Activated naive CD4-positive, alpha-beta T cell treated with Interleukin-2 at 50 U/mL for 16 hours (primary cell): ENCODE measurements at places on chromosomes 12 and 14.

DNA sequence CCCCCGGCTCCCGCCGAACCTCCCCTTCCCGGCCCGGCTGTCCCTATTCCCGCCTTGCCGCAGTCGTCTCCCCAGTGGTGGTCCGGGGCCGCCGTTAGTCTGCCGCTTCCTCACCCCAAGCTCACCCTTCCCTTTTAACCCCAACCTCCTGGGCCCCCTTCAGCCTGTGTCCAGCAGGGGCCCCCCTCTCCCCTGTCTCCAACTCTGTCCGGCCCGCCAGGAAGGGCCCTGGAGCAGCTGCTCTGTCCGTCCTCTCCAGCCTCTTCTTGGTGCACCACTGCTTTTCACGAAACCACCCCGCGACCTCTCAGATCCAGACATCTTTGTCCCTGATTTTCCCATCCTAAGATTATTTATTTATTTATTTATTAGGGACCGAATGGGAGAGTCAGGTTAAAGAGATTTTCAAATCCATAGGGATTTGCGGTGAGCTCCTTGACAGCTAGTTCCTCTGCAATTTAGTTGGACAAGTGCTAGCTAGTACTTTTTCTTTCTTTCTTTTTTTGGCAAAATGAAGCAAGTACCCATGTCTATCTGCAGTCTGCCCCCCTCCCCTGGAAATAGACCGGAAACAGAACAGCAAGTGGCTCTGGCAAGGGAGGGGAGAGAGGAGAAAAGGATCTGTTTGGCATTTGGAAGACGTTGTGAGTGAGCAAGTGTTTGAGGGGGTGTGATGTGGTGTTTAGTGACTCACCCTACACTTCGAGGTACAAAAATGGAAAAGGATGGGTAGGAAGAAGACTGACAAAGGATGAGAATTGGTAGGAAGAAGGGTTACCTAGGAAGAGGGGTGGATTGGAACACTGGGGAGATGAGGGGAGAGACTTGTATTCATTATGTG lies 632 bp downstream of the UBR7 start:
- no peak for DNase-seq

GRCh38 chr12:52903855-52904508 lies 894 bp downstream of the KRT8 start:
- peak; percentile 17 for DNase-seq

GRCh38 chr14:99741227-99741976 lies 51.8 kb upstream of the EML1 start:
- no peak for DNase-seq

DNA sequence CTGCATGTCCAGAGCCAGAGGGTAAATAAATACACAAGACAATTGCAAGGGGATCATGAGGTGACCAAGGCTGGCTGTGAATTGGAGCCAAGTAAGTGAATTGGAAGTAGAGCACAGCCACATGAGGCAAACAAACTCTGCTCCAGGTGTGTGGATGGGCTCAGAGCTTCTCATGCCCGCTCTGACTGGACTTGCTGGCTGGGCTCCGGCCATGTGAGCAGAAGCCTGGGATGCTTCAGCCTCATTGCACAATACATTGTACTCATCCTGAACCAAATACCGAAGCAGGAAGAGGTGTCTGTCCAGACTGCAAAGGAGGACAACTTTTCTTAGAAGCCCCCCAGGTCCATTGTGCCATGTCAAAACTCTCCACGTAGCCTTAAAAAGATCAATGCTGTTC lies 193.0 kb downstream of the TTC8 start:
- DNase-seq: no peak

- no peak for DNase-seq
Measured at GRCh38 chr12:107418981-107419380, 266.6 kb upstream of the PWP1 start.

- DNase-seq: no peak
Measured at GRCh38 chr12:52120951-52121823, 41.7 kb downstream of the SMIM41 start.

GRCh38 chr14:90546767-90547166 lies 149.9 kb downstream of the CALM1 start:
- DNase-seq: no peak

- DNase-seq: no peak
Measured at GRCh38 chr14:102013669-102014200, 49.4 kb downstream of the DYNC1H1 start.

GRCh38 chr12:14111230-14111865 lies 129.9 kb upstream of the GRIN2B start:
- no peak for DNase-seq

GRCh38 chr12:103745962-103746361 lies 95.1 kb downstream of the NT5DC3 start:
- DNase-seq: no peak

DNA sequence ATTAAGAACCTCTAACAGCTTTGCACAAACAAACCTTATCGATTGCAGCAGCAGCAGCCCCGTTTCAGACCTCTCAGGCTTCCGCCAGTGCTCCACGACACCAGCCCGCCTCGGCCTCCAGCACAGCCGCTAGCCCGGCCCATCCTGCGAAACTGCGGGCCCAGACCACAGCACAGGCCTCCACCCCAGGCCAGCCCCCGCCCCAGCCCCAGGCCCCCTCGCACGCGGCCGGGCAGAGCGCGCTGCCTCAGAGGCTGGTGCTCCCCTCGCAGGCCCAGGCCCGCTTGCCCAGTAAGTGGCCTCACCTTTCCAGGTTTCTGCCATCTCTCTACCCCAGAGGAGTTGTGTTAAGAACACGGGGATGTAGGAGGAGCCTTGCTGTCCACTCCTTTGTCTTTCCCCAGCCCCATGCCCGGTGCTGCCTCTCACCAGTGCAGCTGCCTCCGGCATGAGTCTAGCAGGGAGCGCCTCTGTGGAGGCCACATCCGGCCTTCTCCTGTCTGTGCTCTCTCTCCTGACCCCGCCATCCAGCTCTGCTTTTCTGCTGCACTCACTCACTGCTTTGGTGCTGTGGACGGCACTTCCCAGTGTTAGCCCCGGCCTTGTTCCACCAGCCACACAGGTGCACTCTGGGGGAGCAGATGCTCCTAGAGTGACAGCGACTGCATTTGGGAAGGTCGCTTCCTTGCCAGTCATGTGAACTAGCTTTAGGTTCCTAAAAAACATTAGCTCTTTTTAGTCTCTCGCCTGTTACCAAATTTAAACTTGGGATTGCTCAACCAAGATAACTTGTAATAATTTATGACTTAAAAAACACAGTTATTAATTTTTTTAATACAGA lies 71.5 kb downstream of the EP400 start:
- no peak for DNase-seq

DNA sequence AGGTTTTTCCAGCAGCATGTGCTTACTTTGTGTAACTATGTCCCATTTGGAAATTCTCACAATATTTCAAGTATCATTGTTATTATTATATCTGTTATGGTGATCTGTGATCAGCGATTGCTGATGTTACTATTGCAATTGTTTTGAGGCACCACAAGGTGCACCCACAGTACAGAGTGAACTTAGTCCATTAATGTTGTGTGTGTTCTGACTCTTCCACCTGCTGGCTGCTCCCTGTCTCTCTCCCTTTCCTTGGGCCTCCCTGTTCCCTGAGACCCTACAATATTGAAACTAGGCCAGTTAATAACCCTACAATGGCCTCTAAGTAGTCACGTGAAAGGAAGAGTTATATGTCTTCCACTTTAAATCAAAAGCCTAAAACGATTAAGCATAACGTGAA lies 153.9 kb downstream of the PIK3C2G start:
- DNase-seq: no peak

GRCh38 chr12:95740751-95741150 lies 49.8 kb downstream of the NTN4 start:
- no peak for DNase-seq

- DNase-seq: no peak
Measured at GRCh38 chr12:114404083-114404925, 1.6 kb downstream of the TBX5 start.

- DNase-seq: no peak
Measured at GRCh38 chr14:96944297-96944696, 147.1 kb downstream of the VRK1 start.

- peak; percentile 77 for DNase-seq
Measured at GRCh38 chr14:106790189-106791036, 1264.0 kb downstream of the TMEM121 start.

GRCh38 chr12:32671930-32672780 lies 6.9 kb upstream of the DNM1L start:
- DNase-seq: no peak

DNA sequence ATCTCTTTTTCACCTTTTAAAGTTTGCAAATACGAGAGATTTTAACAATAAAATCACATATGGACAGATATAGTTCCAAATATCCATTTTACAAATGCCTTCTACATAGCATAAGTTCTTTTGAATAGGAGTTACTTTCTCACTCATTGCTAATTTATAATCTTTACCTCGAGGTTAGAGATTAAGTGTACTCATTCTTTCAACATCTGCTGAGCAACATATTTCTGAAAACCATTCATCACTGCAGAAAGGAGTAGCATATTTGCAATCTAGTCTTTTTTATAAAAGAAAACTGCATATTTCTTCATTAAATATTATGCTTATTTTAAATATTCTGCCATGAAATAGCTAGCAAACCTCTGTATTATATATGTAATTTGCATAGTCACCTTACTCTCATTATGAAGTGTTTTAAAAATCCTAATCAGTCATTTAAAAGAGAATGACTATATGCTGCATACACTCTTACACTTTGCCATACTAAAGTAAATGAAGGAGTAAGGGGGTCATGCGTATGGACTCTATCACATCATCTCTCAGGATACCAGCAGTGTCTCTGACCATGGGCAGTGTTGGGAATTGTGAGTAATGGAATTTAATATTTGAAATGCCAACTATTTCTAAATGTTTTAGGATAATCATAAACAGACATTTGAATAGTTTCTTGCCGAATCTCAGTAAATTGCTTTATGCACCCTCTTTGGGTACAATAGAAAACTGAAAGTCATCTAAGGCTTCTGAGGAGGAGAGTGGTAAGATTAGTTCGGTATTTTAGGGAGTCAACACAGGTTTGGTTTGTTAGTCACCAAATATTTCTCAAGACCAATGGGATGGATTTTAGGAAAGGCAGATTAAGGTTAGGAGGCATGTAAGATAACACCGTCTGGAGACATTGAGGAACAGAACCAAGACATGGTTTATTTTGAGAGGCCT lies 524.8 kb upstream of the ATP2B1 start:
- no peak for DNase-seq

DNA sequence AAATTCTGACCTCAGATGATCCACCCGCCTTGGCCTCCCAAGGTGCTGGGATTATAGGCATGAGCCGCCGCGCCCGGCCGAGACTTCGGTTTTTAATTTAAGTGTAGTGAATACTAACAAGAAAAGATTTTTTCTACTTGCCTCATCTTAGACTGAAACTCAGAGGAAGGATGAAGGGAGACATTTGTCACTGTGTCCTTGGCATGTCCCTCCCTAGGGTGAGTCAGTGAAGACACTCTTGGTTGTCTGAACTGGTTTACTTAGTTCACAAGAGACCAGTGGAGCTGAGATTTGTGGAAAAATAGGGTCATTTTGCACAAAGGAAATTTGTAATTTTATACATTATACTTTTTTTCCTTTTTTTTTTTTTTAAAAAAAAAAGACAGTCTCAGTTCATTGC lies 13.5 kb downstream of the C12orf71 start:
- DNase-seq: no peak

- DNase-seq: no peak
Measured at GRCh38 chr14:34964977-34965764, 17.6 kb upstream of the SRP54 start.

DNA sequence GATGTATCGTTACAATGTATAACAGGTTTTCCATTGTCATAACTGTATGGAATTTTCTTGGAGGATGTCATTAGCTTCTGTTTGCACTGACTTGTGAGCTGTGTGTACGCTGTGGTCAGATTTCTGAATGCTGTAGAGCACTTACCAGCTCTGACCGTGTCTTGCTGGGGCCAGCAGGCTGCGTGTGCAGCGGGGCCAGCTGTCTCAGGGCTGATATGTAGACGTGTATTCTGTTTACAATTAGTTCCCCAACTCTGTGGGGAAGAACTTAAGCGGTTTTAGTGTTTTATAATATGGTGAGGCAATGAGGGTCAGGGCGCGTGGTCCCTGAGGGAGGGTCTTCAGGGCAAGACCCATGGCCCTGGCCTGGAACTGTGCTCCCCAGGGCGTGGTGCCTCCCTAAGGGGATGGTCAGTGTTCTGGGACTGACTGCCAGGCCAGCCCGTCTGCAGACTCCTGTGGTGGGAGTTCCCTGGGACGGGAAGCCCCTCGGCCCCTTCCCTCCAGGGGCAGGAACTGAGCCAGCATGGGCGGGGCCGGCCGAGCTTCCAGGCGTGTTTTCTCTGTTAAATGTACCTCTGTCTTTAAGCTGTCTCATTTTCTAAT lies 18.7 kb downstream of the XRCC3 start:
- DNase-seq: no peak

DNA sequence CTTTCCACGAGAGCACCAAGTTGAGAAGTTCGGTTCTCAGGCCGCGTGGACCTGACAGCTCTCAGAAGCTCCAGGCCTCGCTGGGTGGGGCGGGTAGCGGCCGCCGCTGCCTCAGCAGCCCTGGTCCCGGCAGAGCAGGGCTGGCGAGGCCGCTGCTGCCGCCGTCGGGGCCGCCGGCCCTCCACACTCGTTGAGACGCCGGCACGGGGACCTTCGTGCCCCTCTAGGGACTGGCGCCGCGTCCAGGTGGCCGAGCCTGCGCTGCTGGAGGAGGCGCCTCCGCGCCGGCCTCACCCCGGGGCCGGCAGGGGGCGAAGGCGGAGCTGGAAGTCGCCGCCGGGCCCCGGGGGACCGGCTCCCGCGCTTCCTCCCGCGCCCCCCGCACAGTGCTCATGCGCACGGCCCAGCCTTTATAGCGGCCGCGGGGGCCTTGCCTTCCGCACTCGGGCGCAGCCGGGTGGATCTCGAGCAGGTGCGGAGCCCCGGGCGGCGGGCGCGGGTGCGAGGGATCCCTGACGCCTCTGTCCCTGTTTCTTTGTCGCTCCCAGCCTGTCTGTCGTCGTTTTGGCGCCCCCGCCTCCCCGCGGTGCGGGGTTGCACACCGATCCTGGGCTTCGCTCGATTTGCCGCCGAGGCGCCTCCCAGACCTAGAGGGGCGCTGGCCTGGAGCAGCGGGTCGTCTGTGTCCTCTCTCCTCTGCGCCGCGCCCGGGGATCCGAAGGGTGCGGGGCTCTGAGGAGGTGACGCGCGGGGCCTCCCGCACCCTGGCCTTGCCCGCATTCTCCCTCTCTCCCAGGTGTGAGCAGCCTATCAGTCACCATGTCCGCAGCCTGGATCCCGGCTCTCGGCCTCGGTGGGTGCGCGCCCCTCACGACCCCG lies at the start of gene COCH:
Gene COCH, plus strand, starts transcription at position 440 of the 879 bp plus-strand sequence. Its CDS starts 380 bp downstream, at position 820.
- DNase-seq: peak; percentile 20

- DNase-seq: no peak
Measured at GRCh38 chr14:60621386-60621785, 27.9 kb downstream of the SIX1 start.

GRCh38 chr12:26697217-26697616 lies 135.8 kb downstream of the ITPR2 start:
- no peak for DNase-seq

- DNase-seq: no peak
Measured at GRCh38 chr14:35020713-35021112, 25.4 kb upstream of the FAM177A1 start.

DNA sequence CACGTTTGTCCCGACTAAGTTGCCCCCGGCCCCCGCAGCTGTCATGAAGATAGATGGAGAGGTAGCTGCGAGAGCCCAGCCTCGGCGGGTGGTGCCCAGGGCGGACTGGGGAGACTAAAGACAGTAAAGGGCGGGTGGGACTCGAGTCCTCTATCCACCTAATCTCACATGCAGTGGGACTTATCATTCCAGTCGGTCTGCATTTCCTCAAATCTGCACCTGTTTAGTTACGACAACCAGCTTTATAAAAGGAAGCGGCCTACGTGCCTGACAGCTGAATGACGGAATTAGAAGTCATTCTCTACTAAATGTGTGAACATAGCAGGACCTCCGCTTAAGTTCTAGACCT lies 109.8 kb upstream of the EGLN3 start:
- no peak for DNase-seq
